ENCODE measurements at places on chromosomes 12 and 14.

DNA sequence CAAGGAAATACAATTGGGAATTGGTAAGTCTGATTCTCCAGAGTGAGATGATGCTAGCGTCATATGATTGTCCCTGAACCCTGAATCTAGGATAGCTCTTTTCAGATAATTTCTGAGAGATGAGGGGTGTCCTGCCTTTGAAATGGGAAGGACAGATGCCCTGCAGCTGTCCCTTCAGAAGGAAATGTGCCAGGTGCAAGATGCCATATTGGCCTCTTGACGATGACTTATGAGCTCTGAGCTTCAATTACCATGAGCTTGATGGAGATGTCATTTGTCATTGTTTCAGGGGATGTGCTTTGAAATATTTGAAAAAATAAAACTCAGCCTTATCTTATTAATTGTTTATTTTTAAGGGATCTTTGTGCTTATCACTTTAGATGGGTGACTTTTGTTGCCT lies 185.1 kb downstream of the DACT1 start:
- no peak for DNase-seq

- DNase-seq = no peak
Measured at GRCh38 chr12:62805517-62805916, 129.4 kb downstream of the PPM1H start.

DNA sequence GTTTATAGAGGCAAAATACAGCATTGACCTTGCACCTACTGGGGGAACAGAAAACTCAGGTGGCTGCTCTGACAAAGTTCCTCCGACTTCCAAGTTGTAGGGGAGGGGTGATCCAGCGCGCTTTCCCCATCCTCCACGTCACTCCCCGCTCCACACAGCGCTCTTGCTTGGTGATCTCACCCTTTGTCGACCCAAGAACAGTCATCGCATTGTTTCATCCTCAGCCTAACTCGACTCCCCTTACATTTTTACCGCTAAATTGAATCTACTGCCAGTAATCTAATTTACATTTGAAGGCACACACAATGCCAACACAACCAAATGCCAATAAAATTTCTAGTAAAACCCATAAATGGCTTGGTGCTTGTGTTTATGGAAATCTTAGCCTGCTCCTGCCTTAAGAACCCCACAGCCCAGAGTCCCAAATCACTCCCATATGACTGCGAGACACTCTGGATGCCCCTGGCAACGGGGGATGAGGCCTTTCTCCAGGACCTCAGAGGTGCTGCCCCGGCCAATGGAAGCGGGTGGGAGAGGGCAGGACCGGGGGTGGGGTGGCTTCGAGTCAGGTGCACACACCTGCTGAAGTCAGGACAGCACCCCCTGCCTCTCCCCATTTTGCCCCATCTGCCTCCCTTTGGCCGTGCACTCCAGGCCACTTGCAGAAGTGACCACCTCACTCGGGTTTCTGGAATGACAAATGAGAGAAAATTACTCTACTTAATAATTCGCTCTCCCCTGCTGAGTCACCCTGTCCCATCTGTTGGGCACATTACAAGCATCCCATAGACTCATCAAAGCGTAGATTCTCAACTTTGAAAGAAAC lies 98.2 kb upstream of the GSC start:
- DNase-seq = no peak

- peak; percentile 16 for DNase-seq
Measured at GRCh38 chr14:91714805-91715204, 17.1 kb downstream of the CATSPERB start.

DNA sequence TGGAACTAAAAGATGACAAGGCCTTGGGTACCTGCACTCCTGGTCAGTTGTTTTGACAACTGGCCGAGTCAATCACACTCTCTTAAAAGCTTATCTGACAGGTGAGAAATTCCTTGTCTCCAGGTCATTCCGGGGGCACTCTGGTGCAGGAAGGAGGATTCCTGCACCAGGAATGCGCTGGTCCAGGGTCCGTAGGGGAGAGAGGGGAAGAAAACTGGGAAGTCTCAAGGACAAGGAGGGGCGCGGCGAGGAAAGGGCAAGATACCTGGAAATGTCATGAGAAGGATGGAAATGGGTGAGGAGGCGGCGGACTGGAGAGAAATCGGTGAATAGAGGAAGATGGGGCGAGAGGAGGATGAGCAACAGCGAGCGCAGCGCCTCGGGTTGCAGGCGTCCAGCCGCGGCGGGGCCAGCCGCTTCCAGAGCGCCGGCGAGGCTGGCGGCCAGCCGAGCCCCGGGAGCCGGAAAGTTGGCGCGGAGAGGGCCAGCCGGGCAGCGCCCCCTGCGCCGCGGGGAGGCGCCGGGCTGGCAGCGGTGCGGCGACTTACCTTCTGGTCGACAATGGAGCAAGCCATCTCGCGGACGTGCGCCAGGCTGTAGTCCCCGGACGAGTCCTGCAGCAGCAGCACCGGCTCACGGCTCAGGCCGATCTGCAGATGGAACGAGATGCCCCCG lies 809 bp downstream of the PRKD1 start:
- no peak for DNase-seq

- no peak for DNase-seq
Measured at GRCh38 chr12:46342562-46343033, 30.0 kb downstream of the SLC38A2 start.

DNA sequence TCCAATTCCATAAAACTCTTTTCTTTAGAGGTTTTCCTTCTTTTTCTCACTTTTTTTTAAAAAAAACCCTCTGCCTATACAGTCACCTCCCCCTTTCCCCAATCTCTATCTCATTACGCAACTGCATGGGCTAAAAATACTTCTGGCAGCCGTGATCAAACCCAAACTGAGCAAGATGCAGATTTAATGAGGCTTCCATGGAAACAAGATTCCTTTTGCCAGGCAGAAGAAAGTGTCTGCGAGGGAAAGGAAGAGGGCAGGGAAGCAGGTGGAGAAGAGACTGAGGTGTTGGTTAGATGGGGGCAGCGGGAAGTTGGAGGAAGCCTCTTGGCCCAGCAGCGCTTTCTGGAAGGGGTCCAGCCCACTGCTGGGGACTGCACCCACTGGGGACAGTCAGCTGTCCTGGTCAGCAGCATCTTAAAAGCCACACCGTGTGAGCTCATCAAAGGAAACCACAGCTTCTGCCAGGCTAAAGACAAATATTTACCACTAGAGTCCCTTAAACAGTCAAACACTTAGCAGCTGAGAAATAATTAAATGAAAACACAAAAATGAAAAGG lies 90.4 kb downstream of the SLC8A3 start:
- no peak for DNase-seq

DNA sequence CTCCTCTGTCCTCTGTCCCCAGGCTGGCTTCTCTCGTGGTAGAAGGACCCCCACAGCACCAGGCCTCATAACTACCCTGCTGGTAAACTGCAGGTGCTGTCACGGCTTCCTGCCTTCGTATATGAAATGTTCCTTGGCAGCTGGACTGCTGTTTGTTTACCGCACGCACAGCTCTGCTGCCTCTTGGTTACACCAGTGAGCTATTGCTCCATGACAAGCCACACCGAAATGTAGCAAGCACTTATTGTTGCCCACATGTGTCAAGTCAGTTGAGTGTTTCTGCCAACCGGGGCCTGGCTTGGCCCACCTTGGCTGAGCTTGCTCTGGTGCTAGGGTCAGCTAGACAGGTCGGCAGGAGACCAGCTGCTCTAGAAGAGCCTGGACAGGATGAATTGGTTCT lies 21.7 kb upstream of the TCL1B start:
- DNase-seq = no peak

- no peak for DNase-seq
Measured at GRCh38 chr14:52690983-52691760, 4.2 kb downstream of the ERO1A start.

GRCh38 chr12:19689801-19690472 lies 250.6 kb downstream of the AEBP2 start:
- no peak for DNase-seq

DNA sequence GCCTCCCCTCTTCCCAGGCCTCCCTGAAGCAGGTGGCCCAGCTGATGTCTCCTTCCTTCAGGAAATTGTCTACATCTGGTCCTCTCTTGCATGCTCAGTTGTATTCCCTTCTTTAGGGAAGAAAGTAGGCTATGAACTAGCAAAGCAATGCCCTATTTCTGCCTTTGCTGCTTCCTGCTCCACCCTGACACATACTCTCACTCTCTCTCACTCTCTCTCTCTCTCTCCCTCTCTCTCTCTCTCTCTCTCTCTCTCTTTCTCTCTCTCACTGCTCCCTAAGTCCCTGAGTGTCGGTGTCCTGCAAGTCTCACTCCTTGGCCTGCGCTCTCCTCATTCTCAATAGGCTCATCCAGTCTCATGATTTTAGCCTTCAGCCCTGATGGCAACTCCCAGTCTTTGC lies 19.4 kb upstream of the PARP11 start:
- no peak for DNase-seq
